ENCODE measurements at places on chromosomes 16 and 17.

- DNase-seq = no peak
Observed at GRCh38 chr17:75720656-75721462, at the start of gene ITGB4. Gene ITGB4, plus strand, starts transcription at chr17:75721459. Its CDS starts 3,245 bp downstream, at chr17:75724704.

DNA sequence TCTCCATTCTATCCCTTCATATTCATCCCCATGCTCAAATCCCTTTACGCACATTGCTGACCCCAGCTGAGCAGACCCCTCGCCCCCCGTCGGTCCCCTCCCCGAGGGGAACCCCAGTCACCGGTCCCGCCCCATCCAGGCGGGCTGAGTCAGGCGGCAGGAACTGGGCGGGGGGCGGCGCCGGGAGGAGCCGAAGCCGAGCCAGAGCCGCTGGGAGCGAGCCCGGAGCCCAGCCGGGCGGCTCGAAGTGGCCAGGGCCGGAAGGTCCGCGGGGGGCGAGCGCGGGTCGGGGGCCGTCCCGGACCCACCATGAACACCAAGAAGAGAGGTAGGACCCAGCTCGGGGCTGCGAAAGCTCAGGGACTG is 8.6 kb downstream of the RIPOR1 start:
- no peak for DNase-seq

- DNase-seq = no peak
Observed at GRCh38 chr17:811051-811784, 29.1 kb downstream of the MRM3 start.

- no peak for DNase-seq
Observed at GRCh38 chr17:8680466-8681169, 50.1 kb upstream of the MYH10 start.

DNA sequence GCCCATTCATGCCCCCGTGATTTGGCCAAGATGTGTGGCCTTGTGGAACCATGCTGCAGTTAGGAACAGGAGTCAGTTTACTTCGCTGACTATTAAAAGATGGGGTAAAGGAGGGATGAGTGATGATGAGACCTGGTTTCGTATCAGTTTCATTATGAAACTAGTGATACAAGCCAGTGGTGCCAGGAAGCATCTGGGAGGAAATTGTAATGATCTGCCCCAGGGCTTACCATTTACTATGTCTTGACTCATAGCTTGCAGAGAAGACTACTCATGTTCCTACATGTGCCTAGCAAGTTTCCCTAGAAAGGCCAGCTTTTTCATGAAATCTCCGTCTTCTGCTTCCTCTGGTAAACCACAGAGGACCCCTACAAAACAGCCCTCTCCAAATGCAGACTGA is 23.2 kb downstream of the CDH3 start:
- no peak for DNase-seq

DNA sequence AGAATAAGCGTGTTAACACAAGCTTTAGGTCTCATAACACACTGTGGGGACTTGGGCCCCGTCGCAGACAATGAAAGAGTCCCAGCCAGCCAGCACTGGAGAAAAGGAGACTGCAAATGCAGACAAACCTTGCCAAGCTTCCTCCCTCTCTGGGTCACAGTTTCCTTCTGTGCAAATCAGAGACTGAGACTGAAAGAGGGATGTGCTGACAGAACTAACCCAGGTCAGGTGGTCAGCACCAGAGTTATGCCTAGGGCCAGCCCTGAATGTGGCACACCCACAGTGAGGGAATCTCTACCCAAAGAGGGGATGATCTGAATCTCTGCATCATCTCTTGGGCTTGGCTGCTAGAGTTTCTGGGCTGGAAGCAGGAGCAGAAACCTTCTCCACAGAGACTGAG is 282.3 kb upstream of the CCL2 start:
- no peak for DNase-seq

GRCh38 chr17:50185631-50186471 is 15.6 kb downstream of the COL1A1 start:
- no peak for DNase-seq

GRCh38 chr16:27289669-27290068 is 21.1 kb upstream of the NSMCE1 start:
- no peak for DNase-seq

DNA sequence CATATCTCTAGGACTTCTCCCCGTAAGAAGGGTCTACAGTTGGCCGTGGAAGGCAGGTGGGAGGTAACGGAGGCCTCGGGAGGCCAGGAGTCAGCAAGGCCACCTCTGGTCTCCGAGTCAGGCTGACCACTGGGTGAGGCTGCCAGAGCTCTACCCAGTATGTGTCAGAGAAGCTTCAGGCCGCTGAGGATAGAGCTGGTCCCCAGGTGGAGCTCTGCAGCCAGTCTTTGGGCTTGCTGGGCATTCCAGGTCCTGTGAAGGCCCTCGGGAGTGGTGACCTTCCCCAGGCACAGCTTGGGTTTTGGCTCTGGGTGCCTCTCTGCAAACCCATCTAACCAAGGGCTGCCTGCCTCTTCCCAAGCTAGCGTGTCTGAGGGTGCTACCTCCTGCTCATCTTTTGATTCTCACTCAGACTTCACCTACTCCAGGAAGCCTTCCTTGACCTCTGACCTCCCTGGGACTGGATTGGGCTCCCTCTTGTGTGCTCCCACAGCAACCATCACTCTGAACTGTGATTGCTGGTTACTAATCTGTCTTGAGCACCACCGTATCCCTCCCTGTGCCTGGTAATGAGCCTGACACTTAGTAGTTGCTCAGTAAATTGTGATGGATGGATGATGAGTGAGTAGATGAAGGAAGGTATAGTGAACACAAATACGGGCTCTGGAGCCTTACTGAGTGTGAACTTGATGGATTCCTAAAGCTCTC is 22.3 kb downstream of the RHBDL3 start:
- DNase-seq = no peak

DNA sequence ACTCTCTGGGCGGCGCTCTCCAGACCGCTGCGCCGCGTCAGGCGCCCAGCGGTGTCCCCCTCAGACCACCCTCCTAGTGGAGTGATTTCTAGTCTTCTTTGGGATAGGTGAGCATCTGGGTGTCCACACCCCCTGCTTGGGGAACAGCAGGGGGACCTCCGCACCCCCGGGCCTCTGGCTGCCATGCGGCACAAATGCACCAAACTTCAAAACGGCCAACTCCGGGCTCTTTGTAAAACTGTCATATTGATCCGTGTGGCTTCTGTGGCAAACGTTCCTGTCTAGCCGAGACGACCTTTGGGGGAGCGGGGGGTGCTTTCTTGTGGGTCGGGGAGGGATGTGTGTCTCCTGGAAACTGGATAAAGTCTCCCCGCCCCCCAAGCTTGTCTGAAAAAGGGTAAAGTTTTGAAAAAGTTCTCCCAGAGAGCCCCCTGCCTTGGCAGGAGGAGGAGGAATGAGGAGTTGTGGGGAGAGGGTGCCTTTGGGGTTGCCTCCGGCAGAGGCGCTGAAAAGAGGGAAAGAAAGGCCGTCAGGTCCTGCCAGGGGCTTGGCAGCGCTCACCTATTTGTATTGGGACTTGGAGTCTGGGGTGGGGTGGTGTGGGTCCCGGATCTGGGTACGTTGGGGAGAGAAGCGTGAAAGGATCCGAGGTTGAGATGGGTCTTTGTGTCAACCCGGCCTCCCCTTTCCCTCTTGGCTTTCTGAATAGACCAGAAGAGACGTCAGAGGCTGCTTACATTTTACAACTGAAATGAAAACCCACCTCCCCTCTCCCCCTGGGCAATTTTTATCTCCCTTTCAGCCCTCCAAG is 2.2 kb upstream of the CHD3 start:
- no peak for DNase-seq

DNA sequence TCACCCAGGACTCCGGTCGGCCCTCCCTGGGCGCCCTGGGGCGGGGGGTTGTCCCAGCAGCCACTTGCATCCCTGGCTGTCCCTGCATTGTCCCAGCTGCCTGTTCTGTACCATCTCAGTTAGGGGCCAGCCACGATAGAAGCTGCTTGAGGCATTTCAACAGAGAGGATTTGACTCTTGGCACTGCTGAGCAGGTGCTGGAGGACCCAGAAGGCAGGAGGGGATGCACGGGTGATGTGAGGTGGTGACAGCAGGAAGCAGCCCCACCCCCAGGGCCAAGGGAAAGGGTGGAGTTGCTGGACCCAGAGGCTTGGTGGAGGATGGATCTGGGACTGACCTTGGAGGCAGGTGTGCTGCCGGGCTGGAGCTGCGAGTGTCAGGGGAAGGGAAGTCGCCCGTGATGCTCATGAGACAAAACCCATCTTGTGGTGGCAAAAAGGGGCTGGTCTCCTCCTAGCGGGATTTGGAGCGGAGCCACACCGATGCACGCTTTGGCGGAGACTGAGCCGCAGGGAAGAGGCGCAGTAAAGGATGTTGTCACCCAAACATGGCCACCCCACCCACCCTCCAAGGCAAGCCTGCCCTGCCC is 188.0 kb upstream of the GSE1 start:
- no peak for DNase-seq

GRCh38 chr17:81954131-81955057 is 6.6 kb downstream of the NOTUM start:
- DNase-seq = no peak

GRCh38 chr17:68710976-68711375 is 109.8 kb upstream of the FAM20A start:
- no peak for DNase-seq

- DNase-seq = no peak
Observed at GRCh38 chr17:56891751-56892150, 22.1 kb downstream of the TRIM25 start.

DNA sequence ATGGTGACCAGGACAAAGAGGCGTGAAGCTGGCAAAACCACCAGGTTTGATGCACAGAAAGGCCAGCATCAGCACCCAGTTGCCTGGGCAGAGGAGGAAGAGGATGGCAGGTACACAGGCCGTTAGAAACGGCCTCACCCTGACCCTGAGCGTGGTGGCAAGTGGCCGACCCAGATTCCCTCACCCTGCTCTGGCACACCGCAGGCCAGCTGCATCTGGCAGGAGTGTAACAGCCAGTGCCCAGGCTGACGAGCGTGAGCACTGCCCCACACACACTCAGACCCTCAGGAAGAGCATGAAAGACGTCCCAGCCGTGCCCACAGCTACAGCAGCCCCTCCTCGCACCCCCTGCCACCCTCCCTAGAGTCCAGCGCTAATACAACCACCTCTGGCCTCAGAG is 82.0 kb downstream of the ANKRD11 start:
- DNase-seq = no peak

GRCh38 chr16:89860747-89861304 is 12.6 kb upstream of the TCF25 start:
- DNase-seq = peak; percentile 8

GRCh38 chr17:41417576-41418015 is 6.8 kb downstream of the KRT37 start:
- DNase-seq = no peak

DNA sequence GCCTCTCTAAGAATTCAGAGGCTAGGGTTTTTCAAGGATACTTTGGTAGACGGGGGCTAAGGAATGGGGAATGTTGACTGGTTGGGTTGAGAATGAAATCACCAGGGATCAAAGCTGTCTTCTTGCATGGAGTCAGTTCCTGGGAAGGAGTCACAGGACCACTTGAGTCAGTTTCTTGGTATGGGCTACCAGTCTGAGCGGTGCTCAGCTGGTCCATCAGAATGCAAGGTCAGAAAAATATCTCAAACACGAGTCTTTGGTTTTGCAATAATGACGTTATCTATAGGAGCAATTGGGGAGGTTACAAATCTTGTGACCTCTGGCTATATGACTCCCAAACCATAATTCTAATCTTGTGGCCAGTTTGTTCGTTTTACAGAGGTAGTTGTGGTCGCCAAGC is 18.4 kb downstream of the CHD9NB start:
- DNase-seq = no peak

DNA sequence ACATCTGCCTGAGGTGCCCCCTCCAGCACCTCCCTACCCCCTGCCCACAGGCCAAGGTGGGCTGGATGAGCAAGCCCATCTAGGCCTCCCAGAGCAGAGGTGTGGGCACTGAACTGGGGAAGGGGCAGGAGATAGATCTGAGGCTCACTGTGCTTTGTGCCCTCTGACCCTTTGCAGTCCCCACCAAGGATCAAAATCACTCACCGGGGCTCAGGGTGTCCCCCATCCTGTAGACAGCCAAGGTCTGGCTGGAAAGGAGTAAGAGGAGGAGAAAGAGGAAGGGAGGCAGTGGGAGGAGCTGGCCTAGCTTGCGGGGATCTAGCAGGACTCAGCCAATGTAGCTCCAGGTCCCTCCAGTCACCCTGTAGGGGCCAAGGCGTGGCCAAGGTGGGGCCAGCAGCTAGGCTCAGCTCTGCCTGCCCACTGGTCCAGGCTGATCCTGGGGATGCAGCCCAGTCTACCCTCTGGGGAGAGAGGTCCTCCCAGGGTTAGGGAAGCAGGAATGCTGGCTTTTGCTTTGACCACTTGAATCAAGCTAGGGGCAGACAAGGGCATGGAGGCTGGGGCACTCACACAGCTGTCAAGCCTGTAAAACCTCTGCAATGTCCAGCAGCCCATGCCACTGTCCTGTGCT is 1.8 kb downstream of the SLC12A4 start:
- no peak for DNase-seq

GRCh38 chr17:65228734-65229620 is 91.8 kb downstream of the RGS9 start:
- peak; percentile 38 for DNase-seq

GRCh38 chr16:57590654-57591085 is 37.8 kb upstream of the ADGRG1 start:
- DNase-seq = peak; percentile 15

GRCh38 chr16:30113711-30114333 is 485 bp upstream of the GDPD3 start:
- DNase-seq = no peak

GRCh38 chr16:19754644-19755036 is 36.6 kb downstream of the IQCK start:
- no peak for DNase-seq

DNA sequence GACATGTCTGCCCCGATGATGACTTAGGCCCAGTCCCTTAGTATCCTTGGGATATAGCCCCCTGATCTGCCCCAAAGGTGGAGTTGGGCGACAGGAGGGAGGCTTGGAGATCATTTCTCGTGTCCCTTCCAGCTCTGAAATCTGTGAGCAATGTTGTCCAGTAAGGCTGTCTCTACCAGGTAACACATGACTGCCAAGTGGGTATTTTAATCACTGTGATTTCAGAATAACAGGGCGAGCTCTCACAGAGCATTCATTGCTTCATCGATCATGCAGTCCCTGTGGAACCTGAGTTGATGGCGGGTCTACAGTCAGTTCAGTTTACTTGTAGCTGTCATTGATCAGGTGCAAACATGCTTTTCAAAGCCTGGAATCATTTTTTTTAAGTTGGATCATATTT is 39.2 kb downstream of the KSR1 start:
- no peak for DNase-seq

DNA sequence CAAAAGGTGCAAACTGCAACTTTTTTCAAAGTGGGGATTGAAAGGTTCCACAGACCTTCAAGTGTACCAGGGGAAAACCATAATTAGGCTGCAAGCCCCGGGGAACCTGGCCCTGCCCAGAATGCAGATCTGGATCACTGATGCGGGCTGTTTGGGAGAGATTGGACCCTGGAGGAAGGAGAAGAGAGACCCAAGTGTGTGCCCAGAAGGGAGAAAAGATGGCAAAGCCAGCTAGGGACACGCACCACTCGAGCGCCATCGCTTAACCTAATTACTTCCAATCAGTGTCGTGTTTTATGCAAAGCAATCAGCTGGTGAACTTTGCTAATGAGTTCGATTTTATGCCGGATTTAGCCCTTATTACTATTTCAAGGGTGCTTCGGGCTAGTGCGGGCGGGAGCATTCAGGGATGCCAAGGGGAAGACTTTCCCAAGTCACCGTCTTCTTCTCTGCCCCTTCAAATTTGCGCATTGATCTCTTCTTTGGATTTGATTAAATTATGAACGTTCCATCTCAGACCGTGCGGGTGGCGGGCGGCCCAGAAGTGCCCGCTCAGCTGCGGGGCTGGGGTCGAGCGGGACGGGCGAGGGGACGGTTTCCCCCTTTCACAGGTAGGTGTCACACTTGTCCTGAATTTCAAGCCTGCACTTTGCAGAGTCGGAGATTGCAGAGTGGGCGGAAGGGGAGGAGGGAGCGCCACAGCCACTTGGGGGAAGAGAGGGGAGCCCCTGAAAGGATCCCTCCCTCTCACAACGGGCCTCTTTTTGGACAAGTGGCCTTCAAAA is 4.0 kb downstream of the IRX5 start:
- no peak for DNase-seq
